Tibial nerve (tissue), 4 donors: ENCODE measurements at places on chromosomes 16 and 17. TPM values are rescaled to one million over a fixed set of nuclear protein-coding genes. Genes with fewer than 3 reads are reported as not detected.

The CHST6 gene
- total RNA-seq: 0.59 TPM

The BRICD5 gene
- 21.6 TPM for total RNA-seq

The KIF2B gene
- total RNA-seq: not detected

The ATP1B2 gene
- total RNA-seq: 1.5 TPM

The IRX5 gene
- not detected for total RNA-seq

The SOCS3 gene
- 71.7 TPM for total RNA-seq

The CHRNE gene
- 0.60 TPM for total RNA-seq

The CCL2 gene
- total RNA-seq: 34.7 TPM

The STAC2 gene
- 0.30 TPM for total RNA-seq

The FZD2 gene
- total RNA-seq: 20.6 TPM

DNA sequence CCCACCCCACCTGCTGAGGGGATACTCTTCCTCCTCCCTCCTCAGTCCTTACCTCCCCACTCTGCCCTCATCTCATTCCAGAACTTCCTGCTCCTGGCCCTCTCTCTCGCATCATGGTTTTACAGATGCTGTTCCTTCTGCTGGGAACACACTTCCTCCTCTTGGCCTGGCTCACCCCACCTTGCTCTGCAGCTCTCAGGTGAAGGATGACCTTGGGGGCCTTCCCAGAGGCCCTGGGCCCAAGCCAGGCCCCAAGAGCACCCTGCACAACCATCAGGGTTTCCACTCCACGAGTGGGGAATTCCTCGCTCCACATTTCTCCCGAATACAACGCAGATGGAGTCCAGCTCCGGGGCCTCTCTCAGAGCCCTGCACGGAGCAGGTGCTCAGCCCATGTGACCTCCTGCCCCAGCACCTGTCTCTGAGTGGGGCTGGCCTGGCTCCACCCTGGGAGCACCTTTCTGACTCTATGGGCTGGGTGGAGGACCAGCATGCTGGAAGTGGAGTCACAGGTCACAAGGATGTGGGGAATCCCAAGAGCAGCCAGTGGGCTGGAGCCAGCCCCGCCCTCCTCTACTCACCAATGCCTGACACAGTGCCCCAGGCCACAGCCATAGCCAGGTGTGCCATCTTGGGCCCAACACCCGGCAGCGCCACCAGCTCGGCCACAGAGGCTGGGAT lies 4.5 kb downstream of the NTHL1 start:
- no peak for DNase-seq

DNA sequence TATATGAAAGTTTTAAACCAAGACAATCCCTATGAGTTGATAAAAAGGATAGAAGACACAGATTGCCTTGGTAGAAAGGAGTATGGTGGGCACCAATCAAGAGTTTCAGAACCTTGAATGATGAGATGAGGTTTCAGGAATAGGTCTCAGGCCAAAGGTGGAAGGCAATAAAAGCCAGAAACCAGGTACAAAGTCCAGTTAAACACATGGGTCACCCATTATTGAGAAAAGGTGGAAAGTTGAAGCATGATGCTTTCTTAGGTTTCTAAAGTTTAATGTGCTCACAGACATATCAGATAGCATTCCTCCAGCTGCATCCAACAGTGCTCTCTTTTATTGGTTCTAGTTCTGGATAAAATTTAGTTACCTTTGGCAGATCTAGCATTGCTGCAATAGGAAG lies 950.8 kb upstream of the SOX9 start:
- DNase-seq: no peak

GRCh38 chr17:22202702-22203101 lies 510.4 kb downstream of the KCNJ18 start:
- no peak for DNase-seq

- no peak for DNase-seq
Measured at GRCh38 chr16:20799599-20799998, 6.7 kb downstream of the ERI2 start.

DNA sequence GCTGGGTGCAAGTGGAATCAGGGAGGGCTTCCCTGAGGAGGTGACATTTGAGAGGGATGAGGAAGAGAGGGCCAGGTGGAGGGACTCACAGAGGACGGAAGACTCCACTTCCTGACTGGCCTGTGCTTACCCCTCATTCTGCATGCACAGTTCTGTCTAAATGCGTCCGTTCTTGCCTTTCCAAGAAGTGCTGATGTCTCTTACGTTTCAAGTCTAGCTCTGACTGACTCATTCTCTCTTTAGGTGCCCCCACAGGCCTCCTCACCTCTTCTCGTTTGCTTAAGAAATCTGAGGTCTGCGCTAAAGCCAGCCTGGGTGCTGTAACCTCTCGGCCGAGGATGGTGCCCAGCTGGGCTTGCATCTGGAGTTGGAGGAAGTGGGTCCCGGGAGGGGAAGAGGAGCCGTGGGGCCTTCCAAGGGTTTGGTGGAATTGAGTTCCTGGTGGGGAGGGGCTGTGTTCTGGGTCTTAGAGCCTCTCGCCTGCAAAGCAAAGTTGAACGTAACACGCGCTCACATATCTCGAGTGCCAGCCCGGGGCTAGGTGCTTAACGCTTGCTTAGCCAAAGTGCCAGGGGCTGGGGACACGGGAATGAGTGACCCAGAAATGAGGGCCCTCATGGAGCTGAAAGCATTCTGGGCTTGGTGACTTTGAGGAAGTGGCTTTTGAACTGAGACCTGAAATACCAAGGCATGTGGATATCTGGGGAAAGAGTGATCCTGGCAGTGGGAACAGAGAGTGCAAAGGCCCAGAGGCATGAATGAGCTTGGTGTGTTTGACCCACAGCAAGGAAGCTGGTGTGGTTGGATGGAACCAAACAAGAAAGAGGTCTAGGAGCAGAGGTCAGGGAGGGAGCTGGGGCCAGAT lies 4.8 kb downstream of the IL4R start:
- no peak for DNase-seq

- no peak for DNase-seq
Measured at GRCh38 chr16:80654094-80654862, 113.5 kb downstream of the DYNLRB2 start.

DNA sequence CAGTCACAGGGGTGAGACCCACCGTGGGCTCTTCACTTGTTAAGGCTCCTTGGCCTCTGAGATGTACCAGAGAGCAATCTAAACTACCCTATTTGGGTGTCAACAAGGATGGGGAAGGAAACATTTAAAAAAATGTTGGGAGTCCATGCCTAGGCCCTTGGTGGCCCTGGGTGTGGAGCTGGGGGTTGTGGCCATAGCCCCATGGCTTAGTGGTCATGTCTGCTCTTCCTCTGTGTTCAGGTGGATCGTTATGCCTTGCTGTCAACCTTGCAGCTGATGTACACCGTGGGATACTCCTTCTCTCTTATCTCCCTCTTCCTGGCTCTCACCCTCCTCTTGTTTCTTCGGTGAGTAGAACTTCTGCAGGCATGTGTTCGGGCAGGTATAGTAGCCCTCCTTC lies 28.5 kb downstream of the GLP2R start:
- DNase-seq: no peak

DNA sequence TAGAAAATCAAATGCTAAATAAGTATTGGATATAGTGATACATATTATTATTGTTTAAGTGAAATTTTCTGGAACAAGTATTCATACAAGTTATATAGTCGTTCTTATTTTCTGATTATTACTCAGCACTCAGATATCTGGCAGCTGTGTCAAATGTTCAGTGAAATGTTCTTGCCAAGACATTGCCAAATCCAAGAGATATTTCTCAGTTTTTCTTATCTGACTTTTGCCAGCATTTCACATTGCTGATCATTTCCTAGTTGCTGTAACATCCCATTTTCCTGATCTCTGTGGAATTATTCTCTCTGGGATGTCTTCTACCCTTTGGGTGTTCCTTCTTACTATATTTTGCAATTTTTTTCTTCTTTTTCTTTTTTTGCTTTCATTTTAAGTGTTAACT lies 262.3 kb downstream of the KIF2B start:
- DNase-seq: no peak

DNA sequence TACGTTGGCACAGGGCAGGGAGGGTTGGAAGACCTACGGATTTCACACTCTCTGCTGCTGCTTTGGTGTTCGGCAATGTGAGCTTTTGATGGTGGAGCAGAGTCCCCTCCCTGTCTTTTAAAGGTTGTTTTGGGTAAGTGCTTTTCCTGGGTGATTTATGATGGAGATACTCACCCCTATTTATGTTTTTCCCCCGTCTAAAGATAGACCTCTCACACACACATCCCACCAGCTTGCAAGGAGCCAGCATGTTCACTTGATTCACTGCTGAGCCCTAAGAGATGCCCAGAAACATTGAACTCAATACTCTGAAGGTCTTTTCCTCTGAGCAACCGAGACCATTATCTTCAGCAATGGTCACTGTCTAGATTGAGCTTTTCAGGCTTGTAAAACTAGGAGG lies 8.3 kb downstream of the RBFOX1 start:
- DNase-seq: no peak

DNA sequence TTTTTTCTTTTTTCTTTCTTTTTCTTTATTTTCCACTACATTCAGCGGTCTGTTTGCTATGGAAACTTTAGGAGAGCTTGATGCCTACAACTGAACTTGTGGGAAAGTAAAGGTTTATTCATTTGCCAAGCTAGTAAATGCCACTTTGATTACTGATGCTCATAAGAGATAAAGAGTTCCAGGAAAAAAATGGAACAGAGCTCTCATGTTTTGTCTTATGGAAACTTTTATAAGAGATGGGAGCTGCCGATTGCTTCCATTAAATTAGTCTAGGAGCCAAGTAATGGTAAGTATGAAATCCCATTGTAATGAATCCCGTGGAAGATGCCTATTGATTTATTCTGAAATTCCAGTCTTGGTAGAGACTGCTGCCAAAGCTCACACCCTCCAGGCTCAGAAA lies 7.1 kb downstream of the ANKFN1 start:
- DNase-seq: no peak

DNA sequence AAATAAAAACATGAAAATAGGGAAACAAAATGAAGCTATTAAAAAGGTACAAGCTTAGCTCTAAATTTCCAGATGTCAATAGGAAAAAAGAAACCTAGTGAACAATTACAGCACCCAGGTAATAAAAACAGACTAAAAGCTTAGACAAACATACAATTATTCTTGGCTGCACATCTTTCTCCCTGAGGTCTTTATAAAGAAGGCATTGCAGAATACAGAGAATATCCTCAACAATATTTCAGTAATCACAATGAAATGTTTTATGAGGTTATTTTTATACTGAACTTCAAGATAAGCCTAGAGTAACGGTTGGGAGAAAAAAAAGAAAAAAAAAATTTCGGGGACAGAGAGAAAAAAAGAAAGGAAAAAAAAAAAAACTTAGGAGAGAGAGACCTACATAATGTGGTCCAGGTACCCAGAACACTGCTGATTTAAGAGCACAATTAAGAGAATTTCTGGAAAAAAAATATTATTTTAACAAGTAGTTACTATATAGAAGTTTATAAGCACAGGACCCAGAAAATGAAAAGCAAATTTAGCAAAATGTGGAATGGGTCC lies 26.5 kb downstream of the KANSL1 start:
- DNase-seq: no peak

DNA sequence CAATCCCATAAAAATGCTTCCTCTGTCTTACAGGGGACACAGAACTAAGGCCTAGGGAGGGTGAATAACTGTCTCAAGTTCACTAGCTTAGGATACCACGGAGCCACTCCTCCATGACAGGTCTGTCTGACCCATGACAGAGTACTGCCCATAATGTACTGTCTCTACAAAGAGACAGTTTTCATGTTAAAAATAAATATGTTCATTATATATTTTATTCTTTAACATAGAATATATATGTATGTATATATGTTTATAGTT lies 28.3 kb upstream of the DYNLRB2 start:
- DNase-seq: no peak

DNA sequence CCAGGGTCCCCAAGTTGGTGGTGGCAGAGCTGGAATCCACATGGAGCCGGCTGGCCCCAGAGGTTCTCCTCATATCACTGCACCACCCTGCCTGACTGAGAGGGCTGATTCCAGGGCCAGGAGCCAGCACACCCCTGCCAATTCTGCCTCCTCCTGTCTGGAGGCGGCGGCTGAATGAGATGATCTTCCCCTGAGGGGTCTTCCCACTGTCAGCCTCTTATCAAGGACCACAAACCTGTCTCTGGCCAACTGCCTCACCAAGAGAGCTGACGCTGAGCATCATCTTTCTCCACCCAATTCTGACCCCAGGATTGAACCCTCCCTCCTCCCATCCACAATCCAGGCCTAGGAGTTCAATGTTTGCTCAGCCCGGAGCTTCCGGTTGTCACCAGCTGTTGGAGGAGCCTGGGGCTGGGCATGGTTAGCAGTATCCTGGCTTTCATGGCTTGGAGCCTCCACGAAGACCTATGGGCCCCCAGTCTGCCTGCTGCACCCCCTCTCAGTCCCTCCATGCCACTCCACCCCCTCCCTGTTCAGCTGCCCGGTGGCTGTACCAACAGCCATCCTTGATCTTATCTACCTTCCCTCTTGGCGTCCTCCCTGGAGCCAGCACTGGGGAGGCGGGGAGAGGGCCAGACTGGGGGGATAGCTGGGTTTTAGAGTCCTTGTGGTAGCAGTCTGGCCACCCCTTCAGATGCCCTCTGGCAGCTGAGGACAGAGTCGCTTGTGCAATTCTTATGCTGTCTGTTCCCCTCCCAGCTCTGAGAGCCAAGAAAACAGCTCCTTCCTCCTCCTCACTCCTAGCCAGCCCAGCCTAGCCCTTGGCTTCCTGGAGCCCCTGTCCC lies 25.6 kb downstream of the ABCC3 start:
- DNase-seq: no peak

GRCh38 chr17:67390006-67390645 lies 13.0 kb downstream of the PITPNC1 start:
- no peak for DNase-seq

GRCh38 chr17:78589031-78589675 lies 12.0 kb upstream of the DNAH17 start:
- no peak for DNase-seq

- no peak for DNase-seq
Measured at GRCh38 chr16:59324462-59324861, 590.3 kb upstream of the GOT2 start.

- no peak for DNase-seq
Measured at GRCh38 chr16:31537362-31538242, 9.9 kb downstream of the AHSP start.

- no peak for DNase-seq
Measured at GRCh38 chr16:30060346-30060745, 5.2 kb upstream of the ALDOA start.

GRCh38 chr16:1174477-1175357 lies 21.8 kb downstream of the CACNA1H start:
- DNase-seq: no peak

DNA sequence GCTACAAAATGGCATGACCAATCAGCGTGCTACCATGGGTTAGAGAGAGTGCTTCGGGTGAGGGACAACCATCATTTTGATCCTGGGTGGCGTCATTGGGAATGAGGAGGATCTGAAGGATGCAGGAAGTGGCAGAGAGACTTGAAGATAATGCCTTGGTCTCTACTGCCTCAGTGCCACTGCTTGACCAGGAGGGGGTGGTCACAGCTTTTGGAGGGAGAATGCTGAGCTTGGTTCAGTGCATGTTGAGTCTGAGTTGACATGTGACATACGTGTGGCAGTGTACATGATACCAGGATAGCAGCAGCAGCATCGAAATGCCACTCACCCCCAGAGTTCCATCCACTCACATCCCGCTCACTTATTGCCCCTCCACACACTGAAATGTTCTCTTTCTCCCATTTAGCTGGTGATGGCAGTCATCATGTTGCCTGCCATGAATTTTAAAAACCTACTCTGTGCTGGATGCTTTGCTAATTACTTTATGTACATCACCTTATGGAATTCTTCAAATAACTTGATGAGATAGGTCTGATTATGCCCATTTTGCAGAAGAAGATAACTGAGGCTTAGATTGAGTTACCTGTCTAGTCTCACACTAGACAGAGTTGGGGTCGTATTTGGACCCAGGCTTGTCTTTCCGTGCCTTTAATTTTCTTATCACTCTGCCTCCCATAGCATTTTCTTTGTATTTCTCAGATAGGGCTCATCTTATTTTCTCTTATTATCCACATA lies 36.7 kb downstream of the ARSG start:
- DNase-seq: no peak

GRCh38 chr17:5702951-5703510 lies 118.7 kb upstream of the NLRP1 start:
- DNase-seq: no peak
